ENCODE measurements at places on chromosomes 5 and 9.

DNA sequence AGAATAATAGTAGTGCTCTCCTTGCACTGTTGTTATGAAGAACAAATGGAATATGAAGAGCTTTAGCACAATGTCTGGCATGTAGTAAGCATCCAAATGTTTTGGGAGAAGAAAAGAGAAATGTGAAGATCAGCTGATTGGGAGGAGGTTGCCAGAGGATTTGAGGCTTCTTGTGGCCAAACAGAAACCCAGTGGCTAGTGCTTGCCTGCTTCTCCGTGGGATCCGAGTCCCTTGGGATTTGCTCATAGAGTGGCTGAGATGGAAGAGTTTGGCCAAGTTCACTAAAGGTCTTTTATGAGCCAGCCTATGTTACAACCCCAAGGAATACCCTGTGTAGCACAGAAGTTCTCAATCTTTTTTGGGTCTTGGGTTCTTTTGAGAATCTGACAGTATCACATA is 86.0 kb downstream of the ANGPTL2 start:
- no peak for DNase-seq

DNA sequence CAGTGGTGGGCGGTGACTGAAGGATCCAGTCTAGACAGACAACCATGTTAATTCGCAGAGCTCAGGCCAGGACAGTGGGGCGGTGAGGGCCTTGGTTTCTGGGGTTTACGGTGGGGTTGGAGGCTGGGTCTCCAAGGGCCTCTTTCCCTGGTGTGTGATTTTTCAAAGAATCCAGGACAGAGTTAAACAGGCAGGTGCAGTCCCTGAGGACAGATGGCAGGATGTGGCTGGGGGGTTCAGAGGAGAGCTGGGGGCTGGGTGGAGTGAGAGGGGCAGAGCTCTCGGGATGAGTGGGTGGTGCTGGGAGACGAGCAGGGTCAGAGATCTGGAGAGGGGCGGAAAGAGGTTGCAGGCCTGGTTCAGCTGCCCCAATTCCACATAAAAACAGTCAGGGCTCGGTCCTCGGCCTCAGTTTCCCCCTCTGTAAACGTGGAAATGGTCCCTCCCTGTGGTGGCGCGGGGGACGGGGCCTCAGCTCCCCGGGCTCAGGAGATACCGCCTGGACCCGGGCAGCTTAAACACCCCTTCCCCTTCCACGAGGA is 145.9 kb downstream of the GAPVD1 start:
- DNase-seq = no peak

GRCh38 chr5:66829358-66829674 is 233.1 kb downstream of the MAST4 start:
- no peak for DNase-seq

DNA sequence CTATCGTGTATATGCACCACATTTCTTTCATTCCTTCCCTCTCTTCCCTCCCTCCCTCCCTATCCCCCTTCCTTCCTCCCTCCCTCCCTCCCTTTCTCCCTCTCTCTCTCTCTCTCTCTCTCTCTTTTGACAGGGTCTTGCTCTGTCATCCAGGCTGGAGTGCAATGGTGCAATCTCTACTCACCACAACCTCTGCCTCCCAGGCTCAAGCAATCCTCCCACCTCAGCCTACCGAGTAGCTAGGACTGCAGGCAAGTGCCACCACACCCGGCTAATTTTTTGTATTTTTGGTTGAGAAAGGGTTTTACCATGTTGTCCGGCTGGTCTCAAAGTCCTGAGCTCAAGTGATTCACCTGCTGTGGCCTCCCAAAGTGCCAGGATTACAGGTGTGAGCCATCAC is 1.1 kb upstream of the ANKS6 start:
- DNase-seq = no peak

GRCh38 chr5:181195249-181195761 is 9.7 kb downstream of the TRIM7 start:
- no peak for DNase-seq

GRCh38 chr5:1856596-1857255 is 26.0 kb downstream of the IRX4 start:
- no peak for DNase-seq

GRCh38 chr9:4353236-4353635 is 53.4 kb upstream of the GLIS3 start:
- no peak for DNase-seq

DNA sequence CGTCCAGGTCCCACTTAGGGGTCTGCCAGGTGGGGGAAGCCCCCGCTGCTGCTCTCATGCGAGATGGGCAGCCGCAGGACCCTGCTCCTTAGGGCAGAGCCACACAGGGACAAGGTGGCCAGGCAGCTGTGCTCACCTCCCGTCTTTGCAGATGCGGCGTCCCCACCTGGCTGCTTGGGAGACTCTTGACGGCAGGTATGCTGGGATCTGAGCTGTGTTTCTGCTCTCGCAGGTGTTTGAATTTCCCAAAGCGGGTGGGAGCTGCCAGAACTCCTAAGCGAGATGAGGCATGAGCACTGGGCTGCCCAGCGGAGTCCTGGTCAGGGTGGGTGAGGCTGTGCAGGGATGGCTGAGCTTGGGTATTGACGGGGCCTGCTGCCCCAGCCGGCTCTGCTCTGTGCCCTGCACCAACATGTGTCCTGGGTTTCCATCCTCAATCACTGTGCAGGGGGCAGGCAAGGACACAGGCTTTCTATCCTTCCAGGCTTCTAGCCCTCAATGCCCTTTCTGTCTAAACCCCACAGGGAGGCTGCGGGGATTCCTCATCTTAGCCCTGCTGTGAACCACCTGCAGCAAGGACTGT is 151.4 kb downstream of the ICE1 start:
- no peak for DNase-seq

GRCh38 chr5:110865400-110866094 is 126.7 kb downstream of the SLC25A46 start:
- no peak for DNase-seq
